Vagina (tissue), 2 donors: ENCODE measurements at places on chromosomes 6 and 20.

DNA sequence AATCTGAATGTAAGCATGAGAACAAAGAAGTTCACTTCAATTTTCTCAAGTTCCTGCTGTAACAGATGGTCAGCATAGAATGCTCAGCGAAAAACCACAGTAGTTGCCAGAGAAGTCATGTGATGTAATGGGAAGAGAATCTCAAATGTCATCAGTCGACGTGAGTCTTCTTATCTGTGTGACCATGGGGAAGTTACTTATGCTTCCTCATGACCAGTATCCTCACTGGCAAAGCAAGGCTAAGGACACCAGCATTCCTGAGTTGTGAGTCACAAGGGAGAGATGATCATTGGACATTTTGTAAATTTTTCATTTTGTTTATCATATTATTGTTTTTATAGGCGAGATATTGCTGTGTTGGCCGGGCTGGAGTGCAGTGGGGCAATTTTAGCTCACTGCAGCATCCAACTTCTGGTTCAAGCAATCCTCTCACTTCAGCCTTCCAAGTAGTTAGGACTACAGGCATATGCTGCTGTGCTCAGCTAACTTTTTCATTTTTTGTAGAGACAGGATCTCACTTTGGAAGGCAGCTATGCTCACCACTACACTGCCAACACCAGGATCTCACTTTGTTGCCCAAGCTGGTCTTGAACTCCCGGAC, 21.9 kb downstream of the SGK1 start:
- no peak for DNase-seq

DNA sequence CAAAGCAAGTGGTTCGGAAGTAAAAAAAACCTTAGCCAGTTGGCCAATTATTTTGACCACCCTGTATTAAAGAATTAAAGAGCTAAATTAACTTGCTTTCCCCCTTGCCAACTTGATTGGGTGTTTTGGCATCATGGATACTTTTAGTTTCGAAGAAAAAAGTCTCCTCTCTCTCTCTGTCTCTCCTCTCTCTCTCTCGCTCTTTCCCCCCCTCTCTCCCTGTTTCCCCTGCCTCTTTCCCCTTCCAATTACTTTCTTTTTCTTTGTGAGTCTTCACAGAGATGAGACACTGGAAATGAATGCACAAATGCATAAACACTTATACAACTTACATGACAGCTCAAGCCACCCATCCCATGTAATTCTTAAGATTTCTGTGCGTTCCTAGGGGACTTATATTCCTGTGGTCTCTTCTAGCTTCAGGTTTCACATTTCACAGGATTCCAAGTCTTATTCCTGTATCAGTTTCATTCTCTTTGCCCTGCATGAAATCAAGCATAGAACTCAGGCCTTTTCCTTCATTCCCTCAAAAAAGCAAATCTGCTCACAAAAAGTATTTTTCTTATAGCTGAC, 32.9 kb upstream of the EYA4 start:
- DNase-seq, result no peak

DNA sequence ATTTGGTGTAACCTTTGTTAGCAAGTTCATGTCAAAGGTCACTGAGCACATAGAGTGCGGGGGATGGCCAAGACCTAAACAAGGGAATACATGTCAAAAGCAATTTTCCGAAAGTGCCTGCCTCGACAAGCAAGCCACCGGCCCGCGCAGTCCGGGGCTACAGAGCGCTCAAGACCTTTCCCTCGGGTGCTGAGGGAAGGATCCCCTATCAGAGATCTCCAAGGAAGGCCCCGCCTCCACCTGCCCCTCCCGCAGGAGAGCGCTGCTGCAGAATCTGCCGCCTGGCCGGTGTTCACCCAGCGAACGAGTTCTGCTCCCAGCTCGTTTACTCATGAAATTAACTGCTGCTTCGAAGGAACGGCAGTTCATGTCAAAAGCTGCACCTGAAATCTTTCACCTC, 252.7 kb downstream of the BMP7 start:
- no peak for DNase-seq

- no peak for DNase-seq
These were observed 534.7 kb upstream of the JARID2 start for GRCh38 chr6:14711056-14711703.

GRCh38 chr6:151675746-151676459, 131.6 kb upstream of the ESR1 start:
- DNase-seq, result no peak

- no peak for DNase-seq
These were observed 96.7 kb upstream of the FAM184A start for GRCh38 chr6:119174879-119175817.

- DNase-seq, result no peak
These were observed 39.2 kb downstream of the ZC3H12D start for GRCh38 chr6:149445573-149445972.

- no peak for DNase-seq
These were observed 470.6 kb upstream of the AGPAT4 start for GRCh38 chr6:161744211-161745067.

DNA sequence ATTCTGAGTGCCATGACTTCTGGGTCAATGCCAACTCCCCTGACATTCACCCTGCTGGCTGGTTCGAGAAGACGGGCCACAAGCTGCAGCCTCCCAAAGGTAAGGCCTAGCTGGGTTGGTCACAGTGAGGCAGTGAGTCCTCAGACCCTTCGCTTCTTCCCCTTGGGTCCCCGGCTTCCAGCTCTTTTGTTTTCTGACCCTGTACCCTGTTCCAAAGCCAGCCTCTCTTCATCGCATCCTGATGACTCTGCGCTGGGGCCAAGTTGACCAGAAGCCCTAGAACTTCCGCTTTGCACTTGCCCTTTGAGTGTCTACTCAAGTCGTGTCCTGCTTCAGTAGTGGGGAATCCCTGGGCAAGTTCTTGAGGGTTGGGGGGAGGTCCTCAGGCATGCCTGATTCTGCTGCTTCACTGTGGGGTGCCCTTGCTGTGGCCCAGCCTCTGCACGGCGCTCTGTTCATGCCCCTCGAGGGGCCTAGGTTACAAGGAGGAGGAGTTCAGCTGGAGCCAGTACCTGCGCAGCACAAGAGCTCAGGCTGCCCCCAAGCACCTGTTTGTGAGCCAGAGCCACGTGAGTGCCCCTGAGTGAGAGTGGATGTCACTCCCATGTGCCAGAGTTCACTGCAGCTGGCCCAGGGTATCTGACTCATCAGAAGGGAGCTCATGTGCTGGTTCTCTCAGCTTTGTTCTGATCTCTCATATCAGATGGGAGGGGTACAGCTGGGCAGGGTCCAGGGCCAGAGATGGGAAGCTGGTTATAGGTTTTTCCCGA, 23.0 kb downstream of the L3MBTL1 start:
- no peak for DNase-seq

- DNase-seq, result no peak
These were observed 71.3 kb downstream of the EFHC1 start for GRCh38 chr6:52491203-52492069.

DNA sequence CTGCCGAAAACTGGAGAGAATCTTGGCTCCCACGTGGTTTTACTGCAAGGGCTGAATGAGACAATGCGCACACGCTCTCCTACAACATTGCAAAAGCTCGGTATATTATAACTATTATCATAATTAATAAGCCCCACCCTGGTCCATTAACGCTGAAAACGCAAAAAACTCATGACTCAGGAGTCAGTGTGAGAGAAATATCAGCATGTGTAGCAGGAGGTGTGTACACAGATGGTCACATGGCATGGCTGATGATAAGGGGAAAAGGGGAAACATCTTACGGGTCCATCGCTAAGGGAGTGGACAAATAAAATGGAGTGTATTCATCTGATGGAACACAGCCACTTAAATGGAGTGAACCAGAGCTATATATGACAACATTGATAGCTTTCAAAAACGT, 29.2 kb downstream of the CDH22 start:
- no peak for DNase-seq

- DNase-seq, result no peak
These were observed 670.9 kb downstream of the QKI start for GRCh38 chr6:164085091-164086075.

DNA sequence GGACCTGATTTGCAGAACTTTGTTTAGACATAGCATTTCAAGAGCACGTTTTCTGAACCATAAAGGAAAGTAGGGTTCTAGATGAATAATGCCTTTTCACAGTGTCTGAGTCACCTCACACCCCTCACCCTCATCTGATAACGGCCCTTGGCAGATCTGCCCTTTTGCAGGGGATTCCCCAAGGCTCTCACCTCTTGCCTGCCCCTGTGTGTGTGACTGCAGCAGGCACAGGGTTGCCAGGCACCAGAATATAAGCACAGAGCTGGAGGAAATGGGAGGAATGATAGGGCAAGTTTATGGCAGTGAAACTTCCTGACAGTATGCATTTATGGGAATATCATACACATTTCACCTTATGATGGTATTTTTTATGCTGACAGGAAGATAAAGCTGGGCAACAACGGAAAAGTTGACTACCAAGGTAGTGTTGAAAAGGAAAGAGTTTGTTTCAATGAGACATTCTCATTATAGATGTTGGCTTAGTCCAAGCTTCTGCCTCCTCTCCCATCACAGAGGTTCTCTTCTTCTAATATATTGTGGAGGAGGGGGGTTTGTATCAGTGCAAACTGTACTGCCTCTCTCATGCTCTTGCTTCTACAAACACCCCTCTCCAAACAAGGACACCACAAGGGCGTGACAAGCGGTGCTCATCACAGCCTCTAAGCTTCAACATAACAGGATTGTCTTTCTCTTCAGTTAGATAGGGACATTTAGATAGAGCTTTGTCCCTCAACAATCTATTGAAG, 101.5 kb upstream of the BACH2 start:
- no peak for DNase-seq

GRCh38 chr6:2971420-2972218, at the start of gene SERPINB6:
TSS of gene SERPINB6 (minus strand) at chr6:2971567. CDS start at chr6:2959332, 12,235 bp downstream.
- DNase-seq, result no peak

- no peak for DNase-seq
These were observed 318.5 kb downstream of the QKI start for GRCh38 chr6:163733061-163733460.

GRCh38 chr6:88538840-88539239, 372.7 kb upstream of the CNR1 start:
- DNase-seq, result peak; percentile 27

GRCh38 chr6:98967616-98968015, 19.9 kb upstream of the FBXL4 start:
- DNase-seq, result no peak

- DNase-seq, result no peak
These were observed 46.3 kb upstream of the HSF2 start for GRCh38 chr6:122352981-122353664.

GRCh38 chr6:43627008-43627825, 1.8 kb downstream of the GTPBP2 start:
- DNase-seq, result no peak

DNA sequence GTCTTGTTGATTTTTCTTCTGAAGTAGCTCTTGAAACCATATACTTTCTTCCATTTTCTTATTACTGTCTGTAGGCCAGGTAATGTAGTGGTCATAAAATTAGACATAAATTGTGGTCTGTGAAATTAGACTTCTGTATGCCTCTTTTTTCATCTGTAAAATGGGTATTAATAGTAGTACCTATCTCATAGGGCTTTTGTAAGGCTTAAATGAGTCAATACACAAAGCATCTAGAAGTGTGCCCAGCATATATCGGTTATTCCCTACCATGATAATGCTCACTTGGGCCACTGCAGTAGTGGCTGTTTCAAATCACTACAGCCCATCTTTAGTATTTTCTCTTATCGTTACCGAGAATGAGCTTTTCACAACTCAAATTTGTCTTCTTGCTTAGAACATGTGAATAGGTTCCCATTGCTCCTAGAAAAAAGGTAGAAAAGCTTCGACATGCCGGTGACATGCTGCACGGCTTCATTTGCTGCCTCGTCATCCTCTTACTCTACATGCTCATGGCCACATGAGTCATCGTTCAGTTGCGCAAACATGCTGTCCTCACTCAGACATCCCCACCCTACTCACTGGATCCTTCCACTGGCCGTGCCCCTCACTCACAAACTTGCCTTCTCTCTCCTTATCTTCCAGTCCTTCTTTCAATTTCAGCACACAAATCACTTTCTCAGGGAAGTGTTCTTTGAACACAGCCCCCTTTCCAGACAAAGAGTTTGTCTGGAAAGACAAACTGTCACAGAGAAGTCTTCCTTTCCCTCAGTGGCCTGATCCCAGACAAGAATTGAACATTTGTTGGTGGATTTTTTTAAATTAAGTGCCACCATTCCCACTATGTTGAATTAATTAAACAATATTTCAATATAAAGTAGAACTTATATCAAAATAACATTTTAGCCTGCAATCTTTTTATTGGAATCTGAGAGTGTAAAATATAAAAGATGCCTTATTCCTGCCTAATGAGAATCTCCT, 32.2 kb upstream of the ERVFRD-1 start:
- no peak for DNase-seq

DNA sequence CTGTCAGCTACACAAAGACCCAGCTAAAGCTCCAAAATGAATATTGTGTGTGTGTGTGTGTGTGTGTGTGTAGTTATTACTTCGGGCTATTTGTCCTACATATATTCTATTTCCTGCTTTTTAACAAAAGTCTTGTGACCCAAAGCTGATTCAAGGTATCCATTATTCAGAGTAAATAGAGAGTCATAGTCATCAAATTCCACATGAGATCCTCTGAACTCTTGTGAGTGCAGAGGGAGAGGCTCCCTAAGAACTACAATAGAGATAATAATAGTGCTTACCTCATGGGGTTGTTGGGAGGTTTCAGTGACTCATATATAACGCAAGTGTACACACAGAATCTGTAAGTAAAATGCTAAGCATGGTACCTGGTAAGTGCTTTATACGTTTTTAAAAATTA, 95.6 kb upstream of the SHLD1 start:
- DNase-seq, result no peak
